ENCODE measurements at places on chromosomes 1 and 21. TPM values are rescaled to one million over a fixed set of nuclear protein-coding genes. Genes with fewer than 3 reads are reported as not detected.

Gene CELSR2
- total RNA-seq: 1.1 TPM

- DNase-seq: no peak
Observed at GRCh38 chr1:27253596-27253995, 19.2 kb downstream of the WDTC1 start.

DNA sequence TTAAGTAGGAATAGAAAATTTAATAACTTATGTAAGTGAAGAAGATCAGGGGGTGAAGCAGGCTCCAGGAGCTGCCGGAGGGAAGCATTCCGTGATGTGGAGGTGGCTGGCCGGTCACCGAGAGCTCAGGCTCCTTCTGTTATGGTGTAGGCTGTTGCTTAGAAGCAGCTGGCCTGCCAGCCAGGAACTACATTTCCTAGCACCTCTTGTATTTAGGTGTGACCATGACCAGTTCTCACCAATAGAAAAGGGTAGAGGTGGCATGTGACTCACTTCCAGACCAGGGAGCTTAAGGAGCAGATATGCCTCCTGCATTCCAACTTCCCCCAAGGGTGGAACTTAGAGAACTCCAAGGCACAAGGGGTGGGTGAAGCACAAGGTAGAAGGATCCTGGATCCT is 120.7 kb downstream of the ACTL8 start:
- DNase-seq: no peak

- no peak for DNase-seq
Observed at GRCh38 chr1:27350663-27351540, 9.1 kb downstream of the SYTL1 start.

GRCh38 chr1:52631759-52632331 is 1.1 kb upstream of the SHISAL2A start:
- DNase-seq: no peak

Data from pulmonary artery endothelial cell (primary cell).